Stimulated activated CD4-positive, alpha-beta T cell treated with anti-CD3 and anti-CD28 coated beads, Interleukin-12 subunit alpha, Interleukin-12 subunit beta, amount 100 ng/mL, for 4 hours (primary cell): ENCODE measurements at places on chromosomes 11 and 22.

GRCh38 chr11:3911908-3912505 lies 56.5 kb downstream of the STIM1 start:
- DNase-seq = no peak

DNA sequence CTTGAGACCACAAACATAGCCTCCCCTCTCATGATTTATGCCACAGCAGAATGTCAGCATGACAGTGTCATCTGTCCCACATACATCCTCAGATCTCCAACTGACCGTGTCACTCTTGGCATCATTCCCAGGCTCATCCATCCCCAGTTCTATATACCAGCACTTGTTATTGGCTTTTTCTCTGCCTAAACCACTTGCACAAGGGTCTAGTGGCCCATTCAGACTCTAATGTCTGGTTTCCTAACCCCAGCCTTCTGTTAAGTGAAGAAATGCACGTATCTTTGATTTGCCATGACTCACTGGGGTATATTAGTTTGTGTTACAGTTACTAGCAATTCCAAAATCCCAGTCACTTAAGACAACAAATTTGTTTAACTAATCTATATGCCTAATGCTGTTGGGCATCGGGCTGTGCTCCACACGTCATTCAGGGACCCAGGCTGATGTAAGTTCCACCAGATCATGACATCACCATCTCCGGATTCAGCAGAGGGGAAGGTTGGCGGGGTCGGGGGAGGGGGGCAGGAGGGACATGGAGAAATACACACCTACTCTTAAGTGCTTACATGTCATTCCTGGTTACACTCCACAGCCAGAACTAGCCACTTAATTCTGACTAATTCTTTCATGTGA lies 517.4 kb downstream of the BUD13 start:
- no peak for DNase-seq

- DNase-seq = no peak
Observed at GRCh38 chr22:46622081-46622521, 1.9 kb downstream of the GRAMD4 start.

DNA sequence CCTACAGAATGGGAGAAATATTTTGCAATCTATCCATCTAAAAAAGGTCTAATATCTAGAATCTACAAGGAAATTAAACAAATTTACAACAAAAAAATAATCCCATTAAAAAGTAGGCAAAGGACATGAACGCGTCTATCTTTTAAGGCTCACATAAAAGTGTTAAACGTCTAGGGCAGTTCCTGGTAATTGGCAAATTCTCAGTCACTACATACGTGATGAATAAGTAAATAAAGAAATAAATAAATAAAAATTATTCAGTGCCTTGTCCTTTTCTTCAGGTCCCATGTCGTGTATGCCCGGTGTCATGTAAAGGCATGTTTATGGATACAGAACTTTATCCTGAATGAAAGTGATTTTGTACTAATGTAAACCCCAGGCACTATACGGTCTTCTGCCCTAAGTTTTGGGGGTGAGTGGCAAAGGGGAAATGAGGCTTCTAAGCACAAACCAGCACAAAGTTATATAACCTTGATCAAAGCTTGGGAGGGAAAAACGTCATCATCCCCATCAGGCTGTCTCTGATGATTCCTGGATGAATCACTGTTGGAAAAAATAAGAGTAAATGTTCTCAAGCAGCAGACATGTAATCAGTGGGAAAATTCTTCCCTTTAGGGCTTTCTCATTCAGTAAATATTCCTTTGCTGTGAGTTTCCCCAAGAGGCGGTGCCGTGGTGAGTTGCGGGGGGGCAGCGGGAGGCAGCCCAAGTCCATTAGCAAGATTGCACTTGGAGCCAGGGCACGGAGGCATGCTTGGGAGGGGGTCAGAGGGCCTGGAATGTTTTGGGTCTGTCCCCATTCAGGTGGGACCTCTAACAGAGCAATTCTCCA lies 30.4 kb upstream of the MICAL2 start:
- no peak for DNase-seq

DNA sequence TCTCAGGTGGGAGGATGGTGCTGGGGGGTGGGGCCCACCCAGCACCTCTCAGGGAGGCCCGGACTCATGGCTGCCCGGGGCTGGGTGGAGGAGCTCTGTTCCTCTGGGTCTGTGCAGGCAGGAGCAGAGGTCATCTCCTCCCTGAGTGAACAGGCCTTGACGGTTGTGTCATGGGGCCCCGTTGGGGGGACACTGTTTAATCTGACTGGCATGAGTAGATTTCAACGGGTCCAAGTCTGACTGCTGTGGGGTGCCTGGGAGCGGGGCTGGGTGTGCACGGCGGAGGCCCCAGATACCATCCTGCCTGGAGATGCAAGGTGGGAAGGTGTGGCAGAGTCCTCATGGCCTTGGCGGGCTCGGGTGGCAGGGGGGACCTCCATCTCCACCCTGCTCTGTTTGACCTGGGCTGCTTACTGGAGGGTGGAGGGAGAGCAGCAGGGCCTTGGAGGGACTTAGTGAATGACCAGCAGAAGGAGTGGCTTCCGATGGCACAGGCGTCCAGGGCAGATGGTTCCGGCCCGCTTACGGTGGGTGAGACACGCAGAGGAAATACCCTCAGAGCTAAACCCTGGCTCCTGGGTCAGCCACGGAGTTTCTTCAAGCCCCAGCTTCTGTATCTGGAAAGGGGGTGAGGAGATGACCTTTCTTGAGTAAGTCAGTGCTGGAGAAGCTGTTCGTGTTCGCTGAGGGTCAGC lies 48.7 kb downstream of the SMIM38 start:
- no peak for DNase-seq

- no peak for DNase-seq
Observed at GRCh38 chr11:11253995-11254394, 99.1 kb downstream of the CSNK2A3 start.

DNA sequence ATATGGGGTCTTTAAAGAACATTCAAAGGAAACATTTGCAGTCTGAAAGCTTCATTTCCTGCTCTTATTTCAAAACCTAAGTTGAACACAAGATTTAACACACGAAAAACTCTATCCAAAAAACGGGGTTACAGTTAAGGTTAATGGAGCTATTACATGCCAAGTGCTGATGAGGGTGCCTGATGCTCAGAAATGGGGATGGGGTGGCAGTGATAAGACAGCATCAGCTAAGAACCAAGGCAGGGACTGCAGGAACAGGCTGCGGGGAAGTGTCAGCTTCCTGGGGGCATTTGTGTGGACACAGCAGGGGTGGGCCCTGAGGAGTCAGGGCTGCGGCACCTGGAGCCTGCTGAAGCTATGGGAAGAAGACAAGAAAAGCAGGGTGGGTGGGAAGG lies 12.2 kb downstream of the DGCR2 start:
- no peak for DNase-seq

GRCh38 chr11:126165757-126166156 lies 45.7 kb downstream of the RPUSD4 start:
- DNase-seq = no peak

DNA sequence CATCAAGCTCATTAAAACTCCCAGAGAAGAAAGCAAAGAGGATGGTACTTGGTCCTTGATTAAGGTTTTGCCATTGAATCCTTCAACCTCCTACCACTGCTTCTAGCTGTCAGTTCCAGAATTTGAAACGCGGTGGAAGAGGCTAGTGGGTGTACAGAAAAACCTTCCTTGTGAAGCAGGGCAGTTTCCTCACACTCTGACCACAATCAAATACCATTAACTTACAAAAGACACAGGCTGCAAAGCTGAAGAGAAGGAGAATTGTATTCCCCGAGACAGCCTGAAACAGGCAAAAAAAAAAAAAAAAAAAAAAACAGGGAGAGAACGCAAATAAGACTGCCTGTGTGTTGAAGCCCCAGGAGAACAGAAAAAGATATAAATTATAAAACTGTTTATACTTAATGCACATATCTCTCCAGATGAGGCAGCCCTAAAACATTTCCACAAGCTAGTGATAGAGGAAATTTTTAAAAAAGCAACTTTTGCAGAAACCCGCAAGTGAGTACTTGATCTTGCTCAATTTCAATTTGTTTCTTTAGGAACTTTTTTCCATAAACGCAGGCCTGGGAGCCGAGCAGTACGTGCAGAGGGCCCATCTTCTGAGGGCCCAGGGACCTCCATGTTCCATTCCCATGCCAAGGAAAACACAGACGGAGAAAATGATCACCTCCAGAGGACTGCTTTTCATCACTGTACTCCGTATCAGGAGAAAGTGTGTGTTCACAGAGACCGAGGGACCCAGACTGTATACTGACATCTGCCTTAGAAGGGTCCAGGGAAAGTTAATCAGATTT lies 218.7 kb upstream of the BLID start:
- DNase-seq = no peak
